ENCODE measurements at places on chromosomes 5 and 9. TPM values are rescaled to one million over a fixed set of nuclear protein-coding genes. Genes with fewer than 3 reads are reported as not detected.

GPR150 gene
- 0.04 TPM for polyA plus RNA-seq

DNA sequence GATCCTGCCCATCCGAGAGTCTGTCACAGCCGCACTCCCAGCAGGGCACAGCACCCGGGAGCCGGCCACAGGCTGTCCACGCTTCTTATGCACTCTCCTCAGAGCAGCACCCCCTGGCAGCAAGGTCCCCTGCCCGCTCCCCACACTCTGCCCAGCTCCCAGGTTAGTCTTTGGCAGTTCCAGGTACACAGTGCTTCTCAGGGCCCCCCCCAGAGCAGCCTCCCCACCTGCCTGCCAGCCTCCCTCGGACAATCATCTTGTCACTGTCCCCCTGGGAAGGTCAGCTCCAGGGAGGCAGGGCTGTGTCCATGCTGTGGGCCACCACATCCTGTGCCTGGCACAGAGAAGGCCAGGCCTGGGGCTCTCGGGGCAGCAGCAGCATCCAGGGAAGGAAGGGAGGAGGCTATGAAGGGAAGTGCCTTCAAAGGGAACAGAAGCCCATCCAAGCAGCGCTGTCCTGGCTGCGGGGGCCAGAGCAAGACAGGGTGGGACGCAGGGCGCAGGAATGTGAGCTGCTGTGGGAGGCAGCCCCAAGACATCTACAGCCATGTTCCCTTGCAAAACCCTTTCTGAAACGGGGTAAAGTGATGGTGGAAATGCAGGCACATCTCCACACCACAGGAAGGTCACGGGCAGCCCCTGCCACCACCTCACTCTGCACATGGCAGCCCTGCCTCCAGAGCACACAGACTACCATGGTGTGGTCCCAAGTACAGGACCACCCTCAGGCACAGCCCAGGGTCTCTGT, 68.6 kb upstream of the ADAMTS2 start:
- DNase-seq, result no peak

KIAA0825 gene
- 1.00 TPM for polyA plus RNA-seq

TMEM174 gene
- polyA plus RNA-seq, result not detected

DNA sequence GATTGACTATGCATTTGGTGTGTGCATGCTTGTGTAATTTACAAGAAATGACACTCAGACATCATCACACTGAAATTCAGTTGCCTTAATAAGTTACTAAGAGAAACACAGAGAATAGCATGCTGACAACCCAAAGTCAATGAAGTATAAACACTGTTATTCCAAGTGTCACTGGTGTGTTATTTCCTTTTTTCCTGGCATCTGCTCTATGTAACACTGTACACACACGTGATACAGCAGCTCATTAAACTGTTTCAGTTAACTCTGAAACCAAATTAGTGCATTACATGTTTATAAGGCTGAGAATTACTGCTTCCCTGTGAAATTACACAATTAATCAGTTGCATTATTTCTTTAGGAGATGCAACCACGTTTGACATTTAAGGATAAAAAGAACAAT, 252.7 kb downstream of the EFNA5 start:
- DNase-seq, result no peak

EDIL3 gene
- polyA plus RNA-seq, result 1.3 TPM

DNA sequence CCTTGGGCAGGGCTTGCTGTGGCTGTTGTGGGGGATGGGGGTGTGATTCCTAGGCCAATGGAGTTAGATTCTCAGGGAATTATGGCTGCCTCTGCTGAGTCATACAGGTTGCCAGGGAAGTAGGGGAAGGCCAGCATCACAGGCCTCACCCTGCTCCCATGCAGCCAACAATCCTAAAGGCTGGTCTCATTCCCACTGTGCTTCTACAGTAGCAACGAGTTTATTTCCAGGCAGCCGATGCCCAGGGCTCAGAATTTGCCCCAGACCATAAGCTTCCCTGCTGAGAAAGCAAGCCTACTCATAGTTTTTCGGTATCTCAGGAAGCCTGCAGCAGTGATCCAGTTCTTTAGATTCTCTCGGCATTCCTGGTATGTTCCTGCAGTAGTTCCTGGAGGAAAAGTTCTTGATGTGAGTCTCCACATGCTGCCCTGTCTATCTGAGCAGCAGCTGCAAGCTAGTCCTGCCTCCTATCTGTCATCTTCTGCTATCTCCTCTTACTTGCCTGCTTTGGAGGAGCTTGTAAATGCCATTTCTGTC, 59.3 kb upstream of the SELENOP start:
- DNase-seq, result no peak

DNA sequence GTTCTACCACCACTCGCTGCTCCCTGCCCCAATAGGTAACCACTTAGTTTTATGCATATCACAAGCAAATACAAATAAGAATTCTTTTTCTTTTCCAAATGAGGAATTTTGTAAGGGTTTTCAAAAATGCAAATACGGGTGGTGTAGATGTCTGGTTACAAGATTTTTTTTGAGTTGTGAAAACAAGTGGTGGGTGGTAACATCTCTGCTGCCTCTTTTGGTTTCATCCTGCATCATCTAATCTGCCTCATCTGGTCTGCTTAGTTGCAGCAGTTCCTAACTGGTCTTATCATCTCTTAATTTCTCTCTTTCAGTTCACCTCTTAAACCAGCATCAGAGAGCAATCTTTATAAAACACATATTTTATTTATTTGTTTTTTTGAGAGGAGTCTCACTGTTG, 5.3 kb downstream of the NFX1 start:
- no peak for DNase-seq

SRD5A1 gene
- 3.1 TPM for polyA plus RNA-seq

DNA sequence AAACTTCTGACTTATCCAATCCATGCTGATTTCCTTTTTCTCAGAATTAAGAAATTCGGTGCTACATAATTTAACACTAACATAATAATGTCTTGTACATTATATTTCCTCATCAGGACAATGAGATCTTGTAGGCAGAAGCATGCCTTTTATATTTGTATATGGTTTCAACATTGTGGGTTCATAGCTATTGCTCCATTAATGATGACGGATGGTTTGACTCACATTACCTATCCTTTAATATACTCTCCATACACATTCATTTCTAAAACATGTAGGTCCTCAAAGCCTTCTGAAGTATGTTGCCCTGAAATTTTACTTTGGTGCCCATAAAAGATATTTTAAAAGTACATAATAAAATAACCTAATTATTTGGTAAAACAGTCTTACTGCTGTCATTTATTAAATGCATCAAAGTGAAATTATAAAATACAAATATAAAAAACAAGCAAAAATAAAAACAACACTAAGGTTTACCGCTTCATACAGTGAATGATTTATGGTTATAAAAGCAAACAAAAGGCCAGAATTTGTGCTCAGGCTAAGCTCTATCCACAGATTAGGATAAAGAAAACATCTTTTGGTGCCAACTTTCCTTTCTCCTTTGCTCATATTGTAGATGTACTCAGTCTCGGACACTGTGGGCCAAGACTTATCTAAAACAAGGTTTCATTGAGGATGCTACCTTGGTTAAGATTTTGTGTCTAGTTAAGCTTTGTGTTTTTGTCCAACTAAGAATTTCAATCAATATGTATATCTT, 61.2 kb upstream of the GCNT4 start:
- DNase-seq, result no peak

IGIP gene
- 5.8 TPM for polyA plus RNA-seq

CYSRT1 gene
- polyA plus RNA-seq, result 0.14 TPM

DNA sequence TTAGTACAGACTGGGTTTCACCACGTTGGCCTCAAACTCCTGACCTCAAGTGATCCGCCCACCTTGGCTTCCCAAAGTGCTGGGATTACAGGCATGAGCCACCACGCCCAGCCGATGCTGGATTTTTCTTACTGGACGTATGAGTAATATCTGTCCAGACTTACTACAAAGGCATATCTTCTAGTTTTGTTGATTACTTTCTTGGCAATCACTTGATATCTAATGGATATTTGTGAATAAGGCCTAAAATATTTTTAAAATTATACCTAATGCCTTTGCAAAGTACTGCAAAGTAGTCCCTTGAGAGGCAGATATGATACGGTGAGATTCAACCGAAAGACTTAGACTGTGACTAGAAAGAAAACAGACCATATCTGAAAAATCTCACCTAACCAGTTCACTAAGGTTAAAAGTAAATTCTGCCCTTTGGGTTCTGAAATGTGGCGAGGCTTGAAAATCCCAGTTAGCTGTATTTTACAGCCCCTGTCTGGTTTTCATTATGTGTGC, 152.1 kb downstream of the GNAQ start:
- no peak for DNase-seq

- no peak for DNase-seq
Observed at GRCh38 chr9:83029531-83030137, 33.3 kb downstream of the RASEF start.

DNA sequence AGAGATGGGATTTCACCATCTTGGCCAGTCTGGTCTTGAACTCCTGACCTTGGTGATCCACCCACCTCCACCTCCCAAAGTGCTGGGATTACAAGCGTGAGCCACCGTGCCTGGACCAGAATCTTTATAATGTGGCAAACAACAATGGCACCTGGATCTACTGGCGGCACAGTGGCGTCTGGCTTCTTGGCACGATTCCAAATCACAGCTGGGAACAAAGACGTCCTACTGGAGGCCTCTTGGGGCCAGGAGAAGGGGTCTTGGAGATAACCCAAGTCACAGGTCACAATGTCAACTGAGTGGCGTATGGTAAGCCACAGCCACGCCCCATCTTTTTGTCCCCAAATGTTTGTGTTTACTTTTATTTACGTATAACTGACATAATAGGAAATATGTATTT, 77.8 kb upstream of the RAPGEF1 start:
- no peak for DNase-seq

SOHLH1 gene
- polyA plus RNA-seq, result not detected

DNA sequence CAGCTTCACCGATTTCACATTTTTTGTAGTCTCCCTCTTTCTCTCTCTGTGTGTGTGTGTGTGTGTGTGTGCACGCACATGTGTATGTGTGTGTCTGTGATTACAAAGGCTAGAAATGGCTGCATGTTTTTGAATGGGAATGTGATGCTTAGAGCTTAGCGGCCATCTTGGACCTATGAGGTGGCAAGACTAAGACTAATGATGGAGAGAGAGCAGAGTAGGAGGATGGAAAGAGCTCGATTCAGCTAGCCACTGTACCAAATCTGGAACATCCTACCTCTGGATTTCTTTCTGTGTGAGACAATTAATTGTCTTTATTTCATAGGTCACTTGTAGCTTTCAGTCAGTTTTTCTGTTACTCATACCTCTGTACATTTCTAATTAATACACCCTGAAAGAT, 205.1 kb downstream of the PCSK1 start:
- no peak for DNase-seq

DNA sequence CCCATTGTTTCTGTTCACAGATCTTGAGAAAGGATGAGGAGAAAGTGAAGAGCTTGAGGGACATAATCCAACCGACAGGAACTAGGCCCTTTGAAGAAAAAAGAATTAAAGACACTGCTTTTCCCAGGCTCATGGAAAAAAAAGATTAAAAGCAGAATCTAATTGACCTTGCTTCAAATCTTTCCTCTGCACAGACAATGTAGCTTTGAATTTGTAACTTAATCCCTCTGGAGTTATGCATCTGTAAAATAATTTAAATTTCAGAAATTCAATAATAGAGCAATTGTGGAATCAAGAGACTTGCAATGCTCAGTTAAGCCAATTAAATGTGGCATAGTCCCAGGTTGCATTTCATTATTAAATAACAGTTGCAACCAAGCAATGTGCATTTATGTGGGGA, 64.6 kb downstream of the SVEP1 start:
- no peak for DNase-seq

DNA sequence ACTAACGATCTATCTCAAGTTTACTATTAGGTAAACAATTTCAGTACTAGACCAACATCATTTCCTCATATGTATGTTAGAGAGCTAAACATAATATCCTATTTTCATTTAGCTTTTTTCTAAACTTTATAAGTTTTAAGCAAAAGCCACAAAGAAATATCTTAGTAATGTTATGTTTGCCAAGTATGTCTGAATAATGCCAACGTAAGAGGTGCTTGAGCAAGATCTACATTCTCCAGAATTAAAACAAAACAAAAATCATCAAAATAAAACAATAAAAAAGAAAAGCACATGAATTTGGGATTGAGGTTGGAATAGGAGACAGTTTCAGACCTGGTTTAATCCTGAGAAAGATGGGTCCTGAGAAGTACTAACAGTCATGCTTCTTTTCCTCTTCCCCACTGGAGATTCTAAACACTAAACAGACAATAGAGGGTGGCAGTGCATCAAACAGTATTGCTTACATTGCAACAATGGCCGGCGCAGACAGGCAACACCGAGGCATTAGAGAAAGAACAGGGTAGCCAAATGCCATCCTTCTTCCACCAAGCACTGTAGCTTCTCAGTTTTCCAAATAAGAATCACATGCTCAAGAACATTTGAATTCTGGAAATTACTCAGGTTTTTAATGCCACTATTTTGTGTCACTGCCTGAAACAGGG, 33.6 kb downstream of the CSNK1A1 start:
- DNase-seq, result no peak

GRCh38 chr5:7393921-7394799, 1.8 kb upstream of the ADCY2 start:
- DNase-seq, result no peak

DNA sequence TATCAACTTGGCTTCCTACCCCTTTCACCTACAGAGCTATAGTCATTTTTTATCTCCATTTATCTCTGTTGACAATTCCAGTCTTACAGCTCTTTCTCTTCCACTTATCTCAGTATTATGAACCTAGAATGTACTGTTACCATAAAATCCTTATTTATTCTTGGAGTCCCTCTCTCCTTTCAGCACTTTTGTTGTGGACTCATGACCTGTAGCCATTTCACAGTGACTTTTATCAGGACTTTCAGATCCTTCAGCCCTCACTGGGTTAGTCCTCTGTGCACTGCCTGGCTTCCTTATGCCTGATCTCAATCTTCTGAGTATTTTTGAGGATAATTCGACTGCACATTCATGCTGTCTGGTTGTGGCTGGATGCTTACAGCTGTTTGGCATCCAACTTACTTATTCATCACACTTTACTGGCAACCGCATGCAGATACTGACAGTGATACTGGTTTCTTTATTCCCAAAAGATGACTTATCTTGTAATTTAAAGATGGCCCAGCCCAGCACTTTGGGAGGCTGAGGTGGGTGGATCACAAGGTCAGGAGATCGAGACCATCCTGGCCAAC, 293.3 kb downstream of the MAN2A1 start:
- DNase-seq, result no peak
